ENCODE measurements at places on chromosomes 5 and 9.

DNA sequence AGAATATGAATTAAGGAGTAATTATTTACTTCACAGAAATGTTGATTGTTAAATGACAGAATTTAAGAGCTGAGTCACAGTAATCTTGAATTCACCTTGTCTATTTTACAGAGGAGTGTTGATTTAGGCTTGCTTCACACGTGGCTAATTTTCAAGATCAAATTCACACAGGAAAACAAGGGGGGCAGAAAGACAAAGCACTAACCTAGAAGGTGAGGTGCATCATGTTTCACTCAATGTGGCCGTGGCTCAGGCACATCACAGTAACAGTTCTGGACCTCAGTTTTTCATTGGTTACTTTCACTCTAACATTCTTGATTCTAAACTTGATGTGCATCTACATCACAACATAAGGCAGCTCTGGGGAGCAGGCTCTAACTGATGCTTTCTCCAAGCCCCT lies 69.6 kb upstream of the GNAQ start:
- DNase-seq = no peak

- no peak for DNase-seq
Measured at GRCh38 chr9:20477940-20478620, 144.2 kb downstream of the MLLT3 start.

DNA sequence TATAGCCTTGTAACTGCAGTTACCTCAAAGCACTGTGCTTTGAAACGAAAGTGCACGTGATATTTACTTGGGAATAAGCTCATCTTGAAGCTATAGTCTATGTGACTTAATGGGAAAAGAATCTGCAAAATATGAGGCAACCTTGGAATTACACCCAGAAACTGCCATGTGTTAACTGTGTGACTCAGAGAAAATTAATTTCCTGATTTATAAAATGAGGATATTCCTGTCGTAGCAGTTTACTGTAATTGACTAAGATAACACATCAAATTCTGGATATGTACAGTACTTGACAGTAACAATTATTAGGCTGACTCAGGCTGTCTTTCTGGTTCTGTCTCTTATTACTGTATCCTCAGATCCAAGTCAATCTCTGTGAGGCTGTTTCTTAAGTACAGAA lies 1079.9 kb upstream of the ACO1 start:
- DNase-seq = no peak

DNA sequence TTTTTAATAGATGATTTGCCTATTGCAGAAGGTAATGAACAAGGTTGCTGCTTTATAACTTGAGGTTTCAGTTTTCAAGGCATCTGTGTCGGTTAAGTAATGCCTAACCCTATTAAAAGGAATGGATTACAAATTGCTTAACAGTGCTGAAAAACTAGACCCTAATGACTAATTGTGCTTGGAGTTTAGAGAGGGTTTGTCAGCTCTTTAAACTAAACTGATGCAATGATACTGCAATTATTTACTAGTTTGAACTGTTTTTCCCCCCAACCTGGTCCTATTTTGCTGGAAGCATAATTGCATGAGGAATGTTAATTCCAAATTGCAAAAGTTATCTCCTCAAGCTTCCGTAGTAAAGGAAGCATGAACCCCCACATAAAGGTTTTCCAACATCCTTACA lies 39.3 kb upstream of the TLX3 start:
- no peak for DNase-seq

GRCh38 chr5:177432143-177432838 lies 5.8 kb downstream of the GRK6 start:
- DNase-seq = peak; percentile 70

GRCh38 chr9:92467511-92467910 lies 14.8 kb downstream of the ASPN start:
- DNase-seq = no peak

DNA sequence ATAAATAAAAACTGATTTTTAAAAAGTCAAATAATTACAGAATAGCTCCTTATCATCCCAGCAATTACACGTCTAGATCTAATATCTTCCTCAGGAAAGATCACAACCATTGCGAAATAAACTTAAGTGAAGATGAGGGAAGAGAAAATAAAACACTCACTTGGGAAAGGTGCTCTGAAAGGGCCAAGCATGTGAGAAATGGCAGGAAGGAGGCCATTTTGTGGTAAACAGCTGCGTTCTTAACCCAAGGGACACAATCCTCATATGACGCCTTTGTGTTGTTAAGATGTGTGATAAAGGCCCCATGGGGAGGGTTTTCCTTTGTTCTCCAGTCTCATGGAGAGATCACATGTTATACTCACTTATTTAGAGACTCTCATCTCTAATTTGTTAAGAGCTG lies 32.5 kb downstream of the JAKMIP2 start:
- DNase-seq = no peak

DNA sequence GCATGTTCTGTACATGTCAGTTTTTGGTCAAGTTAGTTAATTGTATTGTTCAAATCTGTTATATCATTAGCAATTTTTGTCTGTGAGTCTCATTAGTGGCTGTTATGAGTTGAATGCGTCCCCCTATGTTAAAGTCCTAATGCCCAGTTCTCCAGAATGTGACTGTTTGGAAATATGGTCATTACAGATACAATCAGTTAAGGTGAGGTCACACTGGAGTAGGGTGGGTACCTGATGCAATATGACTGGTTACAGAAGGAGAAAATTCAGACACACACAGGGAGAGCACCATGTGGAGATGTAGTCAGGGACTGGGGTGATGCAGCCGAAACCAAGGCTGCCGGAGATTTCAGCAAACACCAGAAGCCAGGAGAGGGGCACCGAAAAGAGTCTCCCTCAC lies 15.1 kb downstream of the NMRK1 start:
- DNase-seq = no peak

- DNase-seq = no peak
Measured at GRCh38 chr9:93235300-93235960, 51.5 kb downstream of the WNK2 start.

GRCh38 chr9:14389657-14390056 lies 75.7 kb upstream of the NFIB start:
- DNase-seq = no peak

GRCh38 chr9:138038244-138038671 lies 160.7 kb downstream of the CACNA1B start:
- no peak for DNase-seq

GRCh38 chr9:121184463-121184862 lies 17.2 kb downstream of the RAB14 start:
- no peak for DNase-seq

DNA sequence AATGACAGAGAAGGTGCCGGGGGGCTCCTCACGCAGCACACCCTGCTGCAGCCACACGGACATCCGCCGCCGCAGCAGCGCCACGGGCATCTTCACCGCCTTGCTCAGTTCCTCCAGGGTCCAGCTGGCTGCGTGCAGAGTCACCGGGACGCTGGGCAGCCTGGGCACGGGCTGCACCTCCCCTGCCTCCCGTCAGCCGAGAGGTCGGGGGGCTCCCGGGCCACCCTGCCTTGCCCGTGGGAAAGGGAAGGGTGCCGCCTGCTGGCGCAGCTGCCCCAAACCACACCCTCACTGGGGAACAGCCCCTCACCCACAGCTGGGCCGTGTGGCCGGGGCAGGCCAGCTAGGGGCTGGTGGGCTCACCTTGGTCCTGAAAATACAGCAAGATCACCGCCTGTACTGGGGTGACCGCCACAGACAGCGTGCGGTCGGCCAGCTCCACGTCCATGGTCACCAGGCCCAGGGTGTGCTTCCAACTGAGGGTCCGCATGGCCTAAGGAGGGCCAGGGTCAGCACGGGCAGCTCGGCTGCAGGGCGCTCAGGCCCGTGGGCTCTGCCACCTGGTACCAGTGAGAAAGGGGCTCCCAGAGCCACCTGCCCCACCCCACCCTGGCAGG lies 3.6 kb upstream of the TMEM210 start:
- no peak for DNase-seq

DNA sequence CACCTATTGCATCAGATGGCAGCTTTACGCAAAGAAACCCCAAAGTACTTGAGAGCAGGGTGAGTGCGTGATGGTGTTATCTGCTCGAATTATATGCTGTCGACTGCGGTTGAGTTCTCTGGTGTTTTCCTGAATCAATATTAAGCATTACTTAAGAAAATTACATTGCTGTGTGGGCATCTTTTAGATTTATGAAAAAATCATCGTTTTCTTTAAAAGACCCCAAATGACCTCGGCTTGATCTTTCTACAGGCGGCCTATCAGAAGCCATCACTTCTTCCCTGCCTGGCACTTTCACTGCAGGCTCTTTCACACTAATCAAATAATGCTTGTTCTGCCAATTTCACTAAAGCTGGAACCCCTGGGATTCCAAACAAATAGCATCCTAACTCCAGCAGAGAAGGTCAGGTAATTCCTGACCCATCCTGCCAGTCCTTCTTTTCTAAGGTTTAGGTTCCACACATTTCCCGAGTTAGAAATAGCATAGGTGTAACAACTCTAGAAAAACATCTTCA lies 1.7 kb downstream of the UBE2QL1 start:
- no peak for DNase-seq

- DNase-seq = no peak
Measured at GRCh38 chr9:100534401-100534800, 43.5 kb upstream of the CAVIN4 start.
